Activated CD4-positive, alpha-beta T cell treated with anti-CD3 and anti-CD28 coated beads for 24 hours (primary cell): ENCODE measurements at places on chromosomes 1 and 21.

DNA sequence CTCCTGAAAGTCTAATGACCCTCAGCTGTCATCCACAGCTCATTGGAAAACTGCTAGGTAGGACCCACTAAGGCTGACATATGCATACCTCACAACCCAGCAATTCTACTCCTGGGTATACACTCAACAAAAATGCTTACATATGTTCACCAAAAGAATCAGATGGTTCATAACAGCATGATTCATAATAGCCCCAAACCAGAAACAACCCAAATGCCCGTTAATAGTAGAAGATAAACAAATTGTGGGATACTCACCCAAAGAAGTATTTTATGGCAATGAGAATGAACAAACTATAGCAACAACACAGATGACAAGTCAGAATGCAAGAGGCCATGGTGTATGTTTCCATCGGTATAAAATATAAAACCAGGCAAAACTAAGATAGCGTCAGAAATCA, 124.6 kb downstream of the HLCS start:
- DNase-seq: no peak

DNA sequence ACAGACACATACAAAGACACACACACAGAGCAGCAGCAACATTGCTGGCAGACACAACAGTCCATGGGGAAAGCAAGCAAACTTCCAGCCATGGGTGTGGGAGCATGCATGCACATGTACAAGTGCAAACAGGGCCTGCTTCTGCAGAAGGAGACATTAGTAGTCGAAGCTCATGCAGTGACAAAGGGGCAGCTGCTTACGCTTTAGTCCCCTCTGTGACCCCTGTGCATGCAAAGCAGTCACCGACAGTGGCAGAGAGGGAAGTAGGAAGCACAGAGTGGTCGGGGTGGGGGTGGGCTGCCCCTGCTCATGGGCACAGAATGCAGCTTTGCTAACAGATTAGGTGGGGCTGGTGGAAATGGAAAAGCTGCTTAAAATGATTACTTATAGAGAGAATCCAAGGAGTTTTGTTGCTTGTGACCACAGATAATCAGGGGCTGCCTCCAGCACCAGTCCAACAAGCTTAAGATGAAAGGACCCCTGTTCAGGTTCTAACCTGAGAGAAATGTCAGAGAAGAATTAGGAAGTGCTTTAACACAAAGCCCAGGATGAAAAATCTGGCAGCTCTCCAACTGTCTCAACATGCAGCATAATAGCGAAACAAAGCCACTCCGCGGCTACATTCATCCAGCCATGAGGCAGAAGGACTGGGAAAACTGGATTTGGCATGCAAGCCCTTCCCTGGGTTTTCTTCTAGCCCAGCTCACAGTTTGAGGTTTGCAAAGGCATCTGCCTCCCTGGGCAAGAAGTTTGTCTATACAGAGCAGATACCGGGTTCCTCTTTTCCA, 378.9 kb downstream of the KCNH1 start:
- no peak for DNase-seq

DNA sequence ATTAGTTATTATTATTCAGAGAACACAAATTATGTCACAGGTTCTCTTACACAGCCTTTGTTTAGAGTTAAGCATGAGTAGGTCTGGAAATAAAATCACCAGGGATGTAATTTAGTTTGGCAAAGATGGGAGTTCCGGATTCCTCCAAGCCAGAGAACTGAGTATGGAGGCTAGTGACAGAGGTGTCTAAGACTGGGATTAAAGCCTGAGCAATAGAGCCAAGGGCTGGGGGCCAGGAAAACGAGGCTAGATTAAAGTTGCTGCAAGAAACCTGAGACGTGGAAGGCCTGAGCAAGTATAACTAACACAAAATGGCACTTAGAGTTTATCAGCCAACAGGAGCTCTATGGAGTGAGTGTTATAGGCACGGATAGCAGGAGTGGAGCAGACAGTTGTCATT, 381.6 kb downstream of the SRGAP2C start:
- no peak for DNase-seq

- DNase-seq: no peak
Measured at GRCh38 chr1:48233666-48234485, 11.4 kb downstream of the SLC5A9 start.

- DNase-seq: no peak
Measured at GRCh38 chr1:117576236-117576635, 29.6 kb upstream of the TENT5C start.

DNA sequence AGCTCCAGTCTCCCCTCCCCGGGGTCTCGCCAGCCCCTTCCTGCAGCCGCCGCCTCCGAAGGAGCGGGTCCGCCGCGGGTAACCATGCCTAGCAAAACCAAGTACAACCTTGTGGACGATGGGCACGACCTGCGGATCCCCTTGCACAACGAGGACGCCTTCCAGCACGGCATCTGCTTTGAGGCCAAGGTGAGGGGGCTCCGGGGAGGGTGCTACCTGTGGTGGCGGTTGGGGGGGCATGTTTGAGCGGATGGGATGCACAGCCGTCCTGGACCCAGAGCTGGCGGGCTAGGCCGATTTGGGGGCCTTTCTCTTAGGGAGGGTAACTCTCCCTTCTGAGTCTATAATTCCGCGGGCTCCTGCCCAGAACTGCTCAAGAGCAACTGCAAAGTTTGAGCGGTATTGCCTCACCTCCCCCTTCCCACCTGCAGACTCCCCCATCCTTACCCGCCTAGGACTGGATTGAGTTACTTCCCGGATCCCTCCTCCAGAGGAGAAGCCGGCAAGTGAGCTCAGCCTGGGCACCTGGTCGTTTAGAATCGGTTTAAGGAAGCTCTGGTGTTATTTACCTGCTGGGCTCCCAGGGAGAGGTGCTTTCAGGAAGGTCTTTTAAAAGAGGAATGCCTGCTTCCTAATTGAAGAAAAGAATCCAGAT, 730 bp downstream of the NOS1AP start:
- no peak for DNase-seq

DNA sequence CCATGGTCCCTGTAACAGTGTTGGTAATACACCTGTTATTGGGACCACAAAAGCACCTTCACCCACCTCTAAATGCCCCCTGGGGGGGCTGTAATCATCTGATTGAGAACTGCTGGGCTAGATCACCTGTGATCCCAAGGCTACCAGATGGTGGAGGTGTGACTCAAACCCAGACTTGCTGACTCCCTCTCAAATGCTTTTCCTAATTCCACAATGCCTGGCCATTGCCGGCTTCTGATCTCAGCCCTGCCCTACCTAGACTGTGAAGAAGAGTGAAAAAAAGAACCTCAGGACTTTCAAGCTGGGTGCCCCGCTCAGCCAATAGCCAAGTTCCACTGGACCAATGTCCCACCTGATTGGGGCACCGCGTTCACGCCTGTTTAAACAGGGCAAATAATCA, 9.6 kb downstream of the TMEM9 start:
- no peak for DNase-seq

- DNase-seq: no peak
Measured at GRCh38 chr1:55338448-55338820, 123.3 kb upstream of the USP24 start.

DNA sequence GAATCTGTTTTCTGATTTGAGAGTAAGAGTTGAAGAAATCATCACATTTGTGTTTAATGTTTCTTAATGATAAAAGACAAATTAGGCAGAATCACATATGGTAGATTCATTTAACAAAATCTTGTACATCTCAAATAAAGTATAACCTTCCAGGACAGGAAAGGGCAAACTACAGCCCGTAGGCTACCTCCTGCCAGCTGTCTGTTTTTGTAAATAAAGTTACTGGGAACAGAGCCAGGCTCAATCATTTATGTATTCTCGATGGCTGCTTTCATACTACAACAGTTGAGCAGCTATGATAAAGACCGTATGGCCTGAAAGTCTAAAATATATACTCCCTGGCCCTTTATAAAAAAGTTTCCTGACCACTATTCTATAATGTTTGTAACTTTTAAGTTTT, 204.1 kb downstream of the COL24A1 start:
- no peak for DNase-seq

GRCh38 chr1:87620807-87621206, 292.1 kb downstream of the LMO4 start:
- DNase-seq: no peak

GRCh38 chr21:33199100-33199464, 30.7 kb upstream of the IFNAR2 start:
- no peak for DNase-seq
